ENCODE measurements at places on chromosomes 1 and 21. TPM values are rescaled to one million over a fixed set of nuclear protein-coding genes. Genes with fewer than 3 reads are reported as not detected.

DNA sequence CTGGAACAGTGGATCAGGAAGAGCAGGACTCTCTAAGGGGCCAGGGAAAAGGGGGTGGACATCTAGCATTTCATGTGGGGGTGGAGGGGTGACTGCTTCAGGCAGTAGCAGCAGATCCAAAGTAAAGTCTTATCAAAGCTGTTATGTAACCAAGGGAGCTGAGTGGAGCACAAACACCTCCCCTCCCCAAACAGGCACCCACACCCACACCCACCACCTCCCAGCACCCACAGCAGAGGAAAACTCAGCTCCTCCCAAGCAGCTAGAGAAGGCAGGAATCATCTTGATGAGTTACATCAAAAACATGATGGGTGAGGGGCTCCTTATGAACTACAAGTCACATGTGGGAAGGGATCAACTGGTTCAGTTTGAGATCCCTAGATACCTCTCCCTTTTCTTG is 6.0 kb downstream of the DLGAP3 start:
- DNase-seq: no peak

- no peak for DNase-seq
Observed at GRCh38 chr21:45076245-45076711, 1.9 kb downstream of the ADARB1 start.

Gene CYB5RL
- 4.7 TPM for total RNA-seq

Gene TMIGD3
- total RNA-seq: not detected

Measured in glomerular endothelial cell (primary cell).